Epithelial cell of alveolus of lung (primary cell): ENCODE measurements at places on chromosomes 4 and X. TPM values are rescaled to one million over a fixed set of nuclear protein-coding genes. Genes with fewer than 3 reads are reported as not detected.

Gene FAM184B
- total RNA-seq: not detected in 2 replicates

Gene ARHGAP6
- total RNA-seq: 4.4 and 15.3 TPM in 2 replicates

Gene CSAG1
- total RNA-seq: not detected in 2 replicates

Gene RADX
- 1.8 and 2.7 TPM in 2 replicates for total RNA-seq

Gene DIPK2B
- 1.0 and 1.1 TPM in 2 replicates for total RNA-seq
